ENCODE measurements at places on chromosomes 1 and 21.

DNA sequence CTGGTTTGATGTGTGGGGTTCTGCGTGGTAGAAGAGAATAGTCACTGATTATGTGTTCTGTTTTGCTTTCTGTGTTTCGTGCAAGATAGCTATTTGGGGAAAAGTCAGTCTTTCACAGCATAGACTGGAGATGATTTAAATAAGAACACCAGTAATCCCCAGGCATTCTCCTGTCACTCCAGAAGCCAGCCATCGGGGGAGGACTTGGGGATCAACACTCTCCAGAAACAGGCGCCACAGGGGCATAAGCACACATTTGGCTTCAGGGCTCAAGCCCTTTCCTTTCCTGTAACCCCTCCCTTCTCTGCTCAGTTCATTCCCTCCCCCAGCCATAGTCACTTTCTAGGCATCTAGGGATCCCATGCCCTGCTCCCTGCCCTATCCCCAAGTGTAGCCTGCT, 97.3 kb upstream of the BEND5 start:
- no peak for DNase-seq

DNA sequence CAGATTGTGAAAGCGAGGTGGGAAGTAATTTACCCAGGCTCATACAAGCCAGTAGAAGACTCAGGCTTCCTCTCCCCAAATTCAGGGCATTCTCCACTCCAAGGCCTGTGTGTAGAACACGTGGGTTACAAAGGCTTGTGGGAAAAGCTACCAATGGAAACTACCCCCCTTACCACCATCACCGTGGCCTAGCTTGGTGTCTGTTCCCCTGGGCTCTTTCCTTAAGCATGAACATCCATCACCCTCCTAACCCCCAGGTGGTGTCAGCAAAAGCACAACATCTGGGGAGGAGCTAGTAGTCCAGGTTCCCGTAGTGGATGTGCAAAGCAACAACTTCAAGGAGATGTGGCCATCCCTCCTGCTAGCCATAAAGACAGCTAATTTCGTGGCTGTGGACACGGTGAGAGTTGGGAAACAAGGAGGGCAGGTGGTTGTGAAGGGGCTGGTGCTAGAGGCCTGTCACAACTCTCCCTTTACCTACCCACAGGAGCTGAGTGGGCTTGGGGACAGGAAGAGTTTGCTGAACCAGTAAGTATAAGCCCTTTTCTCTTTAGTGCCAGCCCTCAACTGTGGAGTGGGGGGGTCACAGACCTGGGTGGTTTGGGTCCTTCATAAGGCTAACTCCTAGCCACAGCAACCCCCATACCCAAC, 701 bp upstream of the MUTYH start:
- no peak for DNase-seq

DNA sequence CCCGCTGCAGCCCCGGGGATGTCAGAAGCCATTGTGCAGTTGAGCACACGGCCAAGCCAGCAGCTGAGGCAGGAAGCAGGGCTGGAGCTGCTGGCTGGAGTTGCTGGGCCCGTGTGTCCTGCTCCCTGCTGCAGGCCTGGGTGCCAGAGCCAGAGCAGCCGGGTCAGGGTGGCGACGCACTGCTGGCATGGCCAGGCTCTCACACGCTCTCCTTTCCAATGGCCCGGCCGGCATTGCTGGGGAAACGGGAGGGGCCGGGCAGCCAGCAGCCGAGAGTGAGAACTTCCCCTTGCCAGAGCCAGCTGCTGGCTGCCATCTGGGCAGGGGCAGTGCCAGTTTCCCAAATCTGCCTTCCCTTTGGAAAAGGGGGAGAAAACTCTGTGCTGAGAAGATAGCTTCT, 82.4 kb upstream of the PROX1 start:
- DNase-seq = no peak

DNA sequence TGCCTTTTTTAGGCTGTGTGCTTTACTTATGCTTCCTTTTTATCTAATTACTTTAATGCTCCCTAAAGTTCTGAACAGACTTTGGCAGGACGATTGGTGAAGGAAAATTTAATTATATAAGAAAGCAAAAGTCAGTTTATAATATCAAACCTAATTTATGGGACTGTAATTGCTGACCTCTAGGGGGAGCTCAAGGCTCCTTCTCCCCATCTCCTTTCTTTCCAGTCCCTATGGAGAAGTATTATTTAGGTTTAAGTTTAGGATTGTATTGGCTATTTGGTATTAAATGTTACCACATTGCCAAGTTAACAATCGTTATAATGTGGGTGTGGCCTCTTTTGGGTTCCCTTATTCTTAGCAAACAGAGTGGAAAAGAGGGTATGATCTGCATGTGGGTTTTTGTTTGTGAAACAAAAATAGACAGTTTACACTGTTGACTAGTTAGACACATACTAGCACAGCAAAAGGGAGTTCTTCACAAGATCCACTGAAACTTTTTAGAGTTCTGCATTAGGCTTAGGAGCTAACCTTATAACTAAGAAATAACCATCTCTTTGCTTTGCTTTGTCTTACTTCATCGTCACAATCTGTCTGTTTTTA, 48.2 kb upstream of the TNFSF4 start:
- no peak for DNase-seq

Data from cerebellum (tissue), 4 donors.